ENCODE measurements at places on chromosomes 1 and 21.
A peak's percentile ranks its signal among the peaks of the same experiment; 100 is the strongest.

DNA sequence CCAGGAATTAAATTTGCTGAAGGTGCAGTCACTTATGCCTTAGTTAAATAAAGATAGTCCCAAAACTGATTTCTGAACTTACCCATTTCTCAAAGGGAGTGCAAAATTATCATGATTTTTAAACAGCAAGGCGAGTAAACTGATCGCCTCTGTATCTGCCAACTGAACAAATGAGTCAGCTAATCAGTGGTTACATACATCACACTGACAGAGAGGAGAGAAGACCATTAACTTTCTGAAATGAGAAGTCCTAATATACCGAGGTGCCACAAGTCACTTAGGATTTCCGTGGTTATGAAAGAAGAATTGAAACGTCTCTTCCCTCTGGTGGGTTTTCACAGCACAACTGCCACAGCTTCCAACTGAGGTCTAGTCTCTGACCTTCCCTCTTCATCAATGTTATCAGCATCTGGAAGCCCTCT, 400.7 kb downstream of the SMYD3 start:
- DNase-seq, result peak; percentile 77

DNA sequence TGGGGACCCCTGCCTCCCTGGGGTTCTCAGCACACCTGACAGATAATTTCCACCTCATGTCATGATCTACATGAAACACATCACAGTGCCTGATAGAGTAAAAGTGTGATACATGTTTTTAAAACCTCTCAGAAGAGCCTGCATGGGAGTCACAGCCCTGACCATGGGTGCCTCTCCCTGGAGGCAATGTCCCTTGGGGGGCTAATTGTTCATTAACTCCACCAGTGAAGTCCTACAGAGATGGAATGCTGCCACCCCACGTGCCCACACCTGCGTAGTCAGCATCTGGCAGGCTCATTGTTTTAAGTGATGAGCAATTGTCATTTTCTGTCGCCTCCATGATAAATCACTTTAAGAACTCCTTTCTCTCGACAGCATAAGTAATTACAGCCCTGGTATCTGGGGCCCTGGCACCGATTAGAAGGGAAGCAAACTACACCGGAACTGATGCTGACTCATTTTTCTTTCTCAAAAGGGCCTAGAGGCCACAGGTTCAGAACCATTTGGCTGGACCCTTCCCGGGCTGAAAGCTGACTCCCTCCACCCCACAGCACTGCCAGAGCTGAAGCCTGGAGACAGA, 109.6 kb upstream of the GJB5 start:
- no peak for DNase-seq

DNA sequence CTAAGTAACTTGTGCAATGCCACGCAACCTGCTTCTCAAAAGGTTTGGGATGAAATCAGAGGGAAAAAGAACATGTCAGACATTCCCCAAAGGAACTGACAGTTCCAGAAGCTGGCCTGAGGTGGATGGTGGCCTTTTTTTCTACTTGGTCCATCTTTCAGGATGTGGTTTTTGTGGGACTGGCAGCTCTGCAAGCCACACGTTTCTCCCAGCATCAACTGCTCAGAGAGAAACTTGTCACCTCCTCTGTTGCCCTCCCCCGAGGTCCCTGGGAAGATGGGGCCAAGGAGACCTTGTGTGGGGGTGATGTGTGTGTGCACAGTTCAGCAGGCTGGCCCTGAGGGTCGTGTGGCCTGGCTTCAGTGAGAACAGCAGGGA, 2.5 kb upstream of the DHRS3 start:
- peak; percentile 20 for DNase-seq

- no peak for DNase-seq
Measured at GRCh38 chr1:155882235-155882634, 22.9 kb downstream of the SYT11 start.

DNA sequence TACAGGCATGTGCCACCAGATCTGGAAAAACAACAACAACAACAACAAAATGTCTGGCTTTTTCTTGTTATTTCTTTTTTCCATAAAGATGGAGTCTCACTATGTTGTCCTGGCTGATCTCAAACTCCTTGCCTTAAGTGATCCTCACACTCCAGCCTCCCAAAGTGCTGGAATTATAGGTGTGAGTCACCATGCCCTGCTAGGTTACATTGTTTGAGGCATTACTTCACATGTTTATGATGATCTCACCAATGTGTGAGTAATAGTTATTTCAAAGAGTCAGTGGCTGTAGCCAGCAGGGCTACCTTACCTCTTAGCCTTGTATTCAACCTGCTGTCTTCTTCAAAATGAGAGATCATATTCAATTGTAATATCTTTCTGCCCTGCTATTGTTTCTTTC, 445.7 kb downstream of the AMY1C start:
- DNase-seq, result no peak

- DNase-seq, result no peak
Measured at GRCh38 chr1:238052496-238053266, 162.0 kb upstream of the ZP4 start.

DNA sequence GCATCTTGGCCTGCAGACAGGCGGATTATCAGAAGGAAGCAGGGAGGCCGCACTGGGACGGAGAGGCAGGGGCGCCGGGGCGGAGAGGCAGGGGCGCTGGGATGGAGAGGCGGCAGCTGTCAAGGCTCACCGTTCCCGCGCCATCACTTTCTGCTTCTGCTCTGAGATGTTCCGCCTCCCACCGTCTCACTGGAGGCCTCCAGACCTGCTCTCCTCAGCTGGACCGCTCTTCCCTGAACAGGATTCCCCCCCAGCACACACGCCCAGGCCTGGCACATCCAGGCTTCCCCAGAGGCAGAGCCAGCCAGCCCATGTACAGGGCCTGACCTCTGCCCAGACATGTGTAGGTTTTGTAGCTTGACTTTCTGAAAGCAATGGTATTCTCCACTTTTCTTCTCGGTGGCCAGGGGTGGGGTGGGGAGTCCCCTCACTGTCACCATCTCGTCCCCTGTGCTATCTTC, 84.1 kb downstream of the RIPK4 start:
- no peak for DNase-seq

DNA sequence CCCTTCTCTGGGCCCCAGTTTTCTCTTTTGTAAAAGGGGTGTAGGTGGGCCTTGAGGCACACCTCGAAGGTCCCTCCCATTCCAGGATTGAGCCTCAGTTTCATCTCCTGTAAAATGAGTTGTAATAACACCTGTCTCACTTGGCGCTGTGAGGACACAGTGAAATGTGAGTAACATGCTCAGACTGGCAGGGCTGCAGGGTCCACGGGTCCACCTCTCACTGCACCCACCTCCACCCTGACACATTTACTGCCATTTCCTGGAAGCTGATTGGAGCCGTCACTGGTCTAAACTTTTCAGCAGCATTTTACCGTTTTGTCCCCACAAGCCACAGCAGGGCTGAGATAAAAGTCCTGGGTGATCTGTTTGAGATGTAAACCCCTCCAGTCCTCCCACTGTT, 398.0 kb downstream of the PTPRU start:
- DNase-seq, result no peak

GRCh38 chr21:39048064-39048463, 135.2 kb downstream of the PSMG1 start:
- DNase-seq, result no peak

DNA sequence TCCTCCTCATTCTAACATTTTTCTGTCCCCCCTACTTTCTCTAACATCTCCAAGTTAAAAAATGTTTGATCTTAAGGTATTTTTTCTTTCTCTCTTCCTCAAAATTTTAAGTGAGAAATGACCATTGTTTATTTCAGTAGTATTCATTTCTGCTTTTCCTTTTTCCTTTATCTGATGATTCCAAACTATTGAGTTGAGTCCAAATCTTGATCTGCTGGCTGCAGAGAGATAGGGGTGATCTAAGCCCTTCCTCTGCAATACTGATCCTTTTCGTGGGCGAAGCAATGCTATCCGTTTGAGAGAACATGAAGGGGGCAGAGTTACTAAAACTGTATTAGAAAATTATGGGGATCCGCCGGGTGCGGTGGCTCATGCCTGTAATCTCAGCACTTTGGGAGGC, 516 bp upstream of the NMNAT2 start:
- DNase-seq, result no peak

GRCh38 chr1:155978973-155979429, 654 bp upstream of the ARHGEF2 start:
- peak; percentile 37 for DNase-seq

- peak; percentile 76 for DNase-seq
Measured at GRCh38 chr1:181038399-181038873, 4.7 kb downstream of the MR1 start.

- DNase-seq, result peak; percentile 19
Measured at GRCh38 chr1:75908717-75909152, 23.5 kb downstream of the ASB17 start.

DNA sequence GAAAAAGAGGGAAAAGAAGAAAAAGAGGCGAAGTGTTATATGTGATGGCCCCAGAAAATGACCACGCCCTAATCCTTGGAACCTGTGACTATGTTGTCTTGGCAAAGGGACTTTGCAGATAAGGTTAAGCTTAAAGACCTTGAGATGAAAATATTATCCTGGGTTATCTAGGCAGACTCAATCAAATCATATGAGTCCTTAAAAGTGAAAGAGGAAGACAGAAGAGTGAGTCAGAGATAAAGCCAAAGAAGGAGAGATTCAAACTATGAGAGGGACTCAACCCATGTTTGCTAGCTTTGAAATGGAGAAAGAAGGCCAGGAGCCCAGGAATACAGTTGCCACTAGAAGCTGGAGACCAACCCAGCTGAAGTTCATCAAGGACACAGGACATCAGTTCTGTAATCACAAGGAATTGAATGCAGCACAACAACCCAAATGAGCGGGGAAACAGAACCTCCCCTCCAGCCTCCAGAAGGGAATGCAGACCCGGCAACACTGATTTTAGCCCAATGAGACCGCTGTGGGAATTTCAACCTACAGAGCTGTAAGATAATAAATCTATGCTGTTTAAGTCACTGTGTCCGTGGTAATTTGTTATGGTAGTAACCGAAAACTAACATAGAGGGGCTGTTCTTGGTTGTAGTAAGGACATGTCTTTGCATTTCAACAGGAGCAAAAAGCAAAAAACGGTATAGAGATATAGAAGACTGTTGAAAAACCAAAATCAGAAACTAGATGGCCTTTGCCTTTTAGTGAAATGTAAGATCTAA, 4.2 kb upstream of the RGS8 start:
- no peak for DNase-seq

- no peak for DNase-seq
Measured at GRCh38 chr1:27592931-27593677, 10.8 kb downstream of the AHDC1 start.

- no peak for DNase-seq
Measured at GRCh38 chr1:50559421-50559820, 136.2 kb upstream of the DMRTA2 start.

- no peak for DNase-seq
Measured at GRCh38 chr1:21518774-21519455, 9.7 kb downstream of the ALPL start.

- DNase-seq, result peak; percentile 77
Measured at GRCh38 chr1:192807211-192808162, 1.4 kb upstream of the RGS2 start.

DNA sequence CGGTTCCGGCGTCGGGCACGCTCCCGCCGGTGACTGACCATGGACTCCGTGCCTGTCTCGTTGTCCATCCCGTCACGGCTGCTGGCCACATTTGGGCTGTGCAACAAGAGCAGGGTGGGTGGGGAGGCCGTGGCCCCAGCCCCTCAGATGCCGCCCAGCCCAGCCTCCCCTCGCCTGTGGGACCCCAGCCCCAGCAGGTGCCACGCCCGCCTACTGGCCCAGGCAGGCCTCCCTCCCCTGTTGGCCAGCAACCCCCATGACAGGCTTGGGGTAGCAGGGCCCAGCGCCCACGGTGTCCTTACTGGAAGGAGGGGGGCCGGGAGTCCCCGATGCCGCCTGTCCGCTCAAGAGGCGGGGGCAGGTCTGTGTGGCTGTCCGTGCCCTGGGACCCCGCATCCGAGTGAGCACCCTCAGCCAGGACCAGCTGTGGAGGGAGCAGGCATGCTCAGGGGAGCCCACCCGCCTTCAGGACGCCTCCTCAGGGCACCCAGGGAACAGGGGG, 7.1 kb downstream of the DVL1 start:
- no peak for DNase-seq

DNA sequence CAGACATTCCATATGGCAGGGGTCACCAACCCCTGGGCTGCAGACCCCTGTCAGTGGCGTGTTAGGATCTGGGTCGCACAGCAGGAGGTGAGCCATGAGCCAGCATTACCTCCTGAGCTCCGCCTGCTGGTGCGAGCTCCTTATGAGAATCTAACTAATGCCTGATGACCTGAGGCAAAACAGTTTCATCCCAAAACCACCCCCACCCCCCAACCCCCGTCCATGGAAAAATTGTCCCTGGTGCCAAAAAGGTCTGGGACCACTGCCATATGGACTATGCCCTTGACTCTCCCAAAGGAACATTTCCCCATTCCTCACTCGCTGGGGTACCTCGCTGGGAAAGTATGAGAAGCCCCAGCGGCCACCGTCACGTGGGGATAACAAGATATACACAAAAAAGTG, 6.4 kb upstream of the CPT2 start:
- DNase-seq, result no peak

GRCh38 chr21:37916310-37917051, at the start of gene KCNJ6:
TSS of gene KCNJ6 (minus strand) at chr21:37916457. CDS start at chr21:37840682, 75,775 bp downstream.
- peak; percentile 68 for DNase-seq

DNA sequence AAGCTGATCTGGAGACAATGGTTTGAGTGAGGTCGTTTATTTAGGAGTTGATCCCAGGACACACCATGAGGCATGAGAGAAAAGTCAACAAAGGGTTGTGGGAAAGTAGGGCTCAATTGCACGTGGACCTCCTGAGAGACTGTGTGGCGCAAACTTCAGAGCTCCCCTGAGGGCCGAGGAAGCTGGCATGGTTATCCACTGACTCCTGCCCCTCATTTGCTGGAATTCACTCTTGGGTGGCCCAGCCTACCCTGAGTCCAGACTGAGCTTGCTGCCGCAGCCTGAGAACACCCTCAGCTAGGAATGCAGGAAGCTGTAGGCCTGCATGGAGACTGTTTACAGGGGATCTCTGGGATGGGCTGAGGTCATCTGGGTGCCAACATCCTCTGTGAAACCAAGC, 301.0 kb downstream of the RWDD3 start:
- no peak for DNase-seq

GRCh38 chr1:110874324-110875215, 1.6 kb downstream of the CD53 start:
- DNase-seq, result peak; percentile 38

DNA sequence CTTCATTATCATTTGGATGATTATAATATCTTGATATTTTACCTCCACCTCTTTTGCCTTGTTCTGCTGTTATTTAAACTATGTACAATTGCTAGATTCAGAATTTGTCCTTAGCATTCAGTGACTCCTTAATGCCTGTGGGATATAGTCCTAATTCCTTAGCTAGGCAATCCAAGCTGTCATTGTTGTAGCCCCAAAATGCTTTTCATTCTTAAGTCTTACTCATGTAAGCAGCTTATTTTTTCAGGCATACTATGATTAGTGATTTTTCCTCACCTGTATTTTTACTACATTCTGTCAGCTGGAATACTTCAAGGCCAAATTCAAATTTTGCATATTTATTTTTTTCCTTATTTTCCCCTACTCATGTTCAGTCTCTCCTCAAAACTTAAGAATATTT, 13.4 kb downstream of the PKN2 start:
- DNase-seq, result no peak

DNA sequence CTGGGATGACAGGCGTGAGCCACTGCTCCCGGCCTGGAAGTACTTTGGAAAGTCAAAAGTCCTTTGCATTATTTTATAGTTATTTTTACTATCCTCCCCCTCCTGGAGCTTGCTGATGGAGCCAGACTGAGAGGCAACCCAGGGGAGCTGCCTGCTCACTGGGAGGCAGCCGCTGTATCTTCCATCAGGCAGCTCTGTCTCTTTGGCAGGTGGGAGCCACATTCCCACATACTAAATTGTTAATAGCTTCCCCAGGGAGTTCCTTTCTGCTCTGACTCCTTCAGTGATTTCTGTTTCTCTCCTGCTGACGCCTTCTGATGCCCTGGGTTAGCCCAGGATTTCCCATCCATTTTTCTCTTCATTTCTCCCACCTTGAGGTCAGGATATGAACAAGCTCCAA, 4.9 kb upstream of the OPRD1 start:
- DNase-seq, result no peak

Data from suppressor macrophage (primary cell).